LNCaP clone FGC (cell line): ENCODE measurements at places on chromosomes 4 and X.
A peak's percentile ranks its signal among the peaks of the same experiment; 100 is the strongest.

GRCh38 chr4:156677656-156678055 is 293.9 kb downstream of the PDGFC start:
- no peak for DNase-seq

GRCh38 chr4:171582961-171583581 is 230.1 kb upstream of the GALNTL6 start:
- DNase-seq, result no peak

DNA sequence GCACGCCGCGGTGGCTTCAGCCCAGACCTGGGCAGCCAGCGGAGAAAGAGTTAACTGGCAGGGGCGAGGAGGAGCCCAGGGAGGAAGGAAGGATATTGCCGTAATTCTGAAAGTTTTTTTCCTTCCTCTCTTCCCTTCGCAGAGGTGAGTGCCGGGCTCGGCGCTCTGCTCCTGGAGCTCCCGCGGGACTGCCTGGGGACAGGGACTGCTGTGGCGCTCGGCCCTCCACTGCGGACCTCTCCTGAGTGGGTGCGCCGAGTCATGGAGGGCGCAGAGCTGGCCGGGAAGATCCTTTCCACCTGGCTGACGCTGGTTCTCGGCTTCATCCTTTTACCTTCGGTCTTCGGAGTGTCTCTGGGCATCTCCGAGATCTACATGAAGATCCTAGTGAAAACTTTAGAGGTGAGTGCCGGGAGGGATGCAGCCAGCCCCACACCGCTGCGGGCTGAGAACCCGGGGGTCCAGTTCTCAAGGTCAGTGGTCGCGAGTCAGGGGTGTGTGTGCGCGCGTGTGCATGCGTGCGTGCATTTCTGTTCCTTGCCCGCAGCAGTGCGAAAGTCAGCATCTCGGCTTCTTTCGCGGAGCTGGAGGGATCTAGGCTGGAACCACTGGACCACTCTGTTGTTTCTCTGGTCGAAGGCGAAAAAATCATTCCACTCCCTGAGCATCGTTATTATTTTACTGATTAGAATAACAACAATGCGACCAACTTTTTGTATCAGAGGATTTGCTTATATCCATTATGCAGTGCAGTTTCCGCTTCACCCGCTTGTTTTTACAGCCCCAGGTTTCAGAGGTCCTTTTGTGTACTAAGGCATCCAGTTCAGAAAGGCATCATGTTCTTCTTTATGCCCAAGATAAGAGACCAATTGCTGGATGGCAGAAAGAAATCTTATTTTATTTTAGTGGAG is 709 bp downstream of the GPAT3 start:
- no peak for DNase-seq

DNA sequence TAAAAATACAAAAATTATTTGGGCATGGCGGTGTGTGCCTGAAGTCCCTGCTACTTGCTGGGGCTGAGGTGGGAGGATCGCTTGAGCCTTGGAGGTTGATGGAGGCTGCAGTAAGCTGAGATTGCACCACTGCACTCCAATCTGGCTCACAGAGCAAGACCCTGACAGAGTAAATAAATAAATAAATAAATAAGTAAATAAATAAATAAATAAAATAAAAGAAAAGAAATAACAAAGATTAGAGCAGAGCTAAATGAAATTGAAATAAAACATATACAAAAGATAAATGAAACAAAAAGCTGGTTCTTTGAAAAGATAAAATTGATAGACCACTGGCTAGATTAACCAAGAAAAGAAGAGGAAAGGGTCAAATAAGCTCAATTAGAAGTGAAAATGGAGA is 43.1 kb downstream of the HPGD start:
- no peak for DNase-seq

- DNase-seq, result no peak
These were observed 39.0 kb upstream of the SLC7A3 start for GRCh38 chrX:70969635-70970481.

- no peak for DNase-seq
These were observed 87.2 kb downstream of the MAOA start for GRCh38 chrX:43743100-43743822.

DNA sequence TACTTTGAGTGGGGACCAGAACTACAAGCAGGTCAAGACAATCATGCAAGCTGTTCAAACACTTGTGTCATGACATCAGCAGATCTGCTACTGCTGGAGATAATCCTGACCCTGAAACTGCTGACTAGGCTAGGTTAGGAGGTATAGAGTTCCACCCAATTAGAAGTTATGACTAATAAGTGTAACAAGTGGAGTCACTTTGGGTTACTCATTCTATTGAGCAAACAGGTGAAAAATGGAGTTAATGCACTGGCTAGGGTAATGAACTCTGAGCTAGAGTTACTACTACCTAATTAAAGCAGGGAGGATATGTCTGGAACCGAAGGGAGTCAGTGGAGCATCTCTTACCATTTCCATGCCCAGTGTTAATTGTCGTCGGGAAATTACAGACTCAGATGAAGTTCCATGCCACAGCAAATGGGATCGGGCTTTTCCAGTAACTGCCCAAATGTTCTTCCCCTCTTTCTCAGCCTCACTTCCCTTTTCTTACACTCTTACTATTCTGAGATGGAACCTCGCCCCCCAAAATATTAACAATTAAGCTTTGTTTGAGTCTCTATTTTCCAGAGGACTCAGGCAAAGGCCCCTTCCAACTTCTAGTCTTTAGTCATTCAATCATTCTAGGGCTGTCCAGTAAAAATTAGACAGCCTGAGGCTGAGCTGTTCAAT is 19.8 kb upstream of the MANBA start:
- no peak for DNase-seq

DNA sequence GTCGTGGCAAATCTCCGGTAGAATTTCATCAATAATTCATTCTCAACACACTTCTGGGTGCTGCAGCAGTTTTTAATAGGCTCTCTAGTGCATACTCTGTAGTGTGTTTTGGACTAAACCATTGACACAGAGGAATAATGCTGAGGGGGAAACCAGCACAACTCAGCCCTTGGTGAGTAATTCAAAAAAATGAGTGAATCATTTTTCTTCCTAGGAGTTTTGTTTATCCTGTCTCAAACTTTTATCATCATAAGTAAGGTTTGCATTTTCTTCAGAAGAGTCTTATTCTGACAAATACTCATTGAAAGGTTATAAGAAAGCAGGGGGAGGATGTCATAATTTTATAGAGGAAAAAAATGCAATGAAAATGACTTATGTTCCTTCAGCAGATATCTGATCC is 2542.7 kb downstream of the PCDH7 start:
- no peak for DNase-seq

DNA sequence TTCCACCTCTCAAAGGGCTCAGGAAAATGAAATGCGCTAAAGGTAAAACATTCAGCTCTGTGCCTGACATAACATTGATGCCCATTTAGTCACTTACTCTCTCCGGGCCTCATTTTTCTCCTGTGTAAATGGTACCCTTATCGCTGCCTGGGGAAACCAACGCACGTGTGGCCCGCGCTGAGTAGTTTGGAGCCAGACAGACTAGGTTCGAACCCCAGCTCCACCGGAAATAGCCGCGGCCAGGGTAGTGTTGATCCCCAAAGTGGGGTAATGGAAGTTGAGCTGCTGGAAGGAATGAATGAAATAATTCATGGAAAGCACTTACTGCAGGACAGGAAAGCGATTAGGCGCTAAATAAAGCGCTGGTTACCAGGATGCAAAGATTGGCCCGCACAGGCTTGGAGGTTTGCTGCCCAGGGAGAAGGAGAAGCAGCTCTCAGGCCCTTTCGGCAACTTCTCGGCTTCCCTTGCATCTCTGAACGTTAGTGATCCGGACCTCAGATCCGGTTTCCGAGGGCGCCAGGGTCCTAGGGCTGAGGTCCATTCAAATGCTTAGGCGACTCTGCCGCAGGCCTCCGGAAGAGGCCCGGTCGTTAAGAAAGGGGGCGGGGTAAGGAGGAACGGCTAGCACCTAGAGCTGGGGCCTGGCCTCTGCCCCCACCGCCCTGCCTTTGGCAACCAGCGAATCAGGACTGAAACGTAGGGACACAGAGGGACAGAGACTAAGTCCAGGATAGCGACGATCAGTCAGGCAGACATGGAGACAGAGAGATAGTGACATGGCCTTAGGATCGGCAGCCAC is 13.3 kb downstream of the NKX3-2 start:
- no peak for DNase-seq

GRCh38 chr4:149735796-149736195 is 79.8 kb downstream of the IQCM start:
- no peak for DNase-seq

GRCh38 chrX:98231003-98231402 is 1347.3 kb downstream of the RPA4 start:
- no peak for DNase-seq

GRCh38 chr4:109967798-109968520 is 55.3 kb downstream of the EGF start:
- peak; percentile 91 for DNase-seq

GRCh38 chr4:36386691-36387090 is 105.3 kb downstream of the DTHD1 start:
- DNase-seq, result no peak

GRCh38 chr4:15469402-15470127 is at the start of gene CC2D2A:
Gene CC2D2A (plus strand): TSS chr4:15469882. CDS start chr4:15475933, 6,051 bp downstream.
- peak; percentile 21 for DNase-seq

- no peak for DNase-seq
These were observed 40.2 kb downstream of the STK26 start for GRCh38 chrX:132063334-132063733.

GRCh38 chr4:189202182-189202868 is 738.3 kb upstream of the FRG1 start:
- DNase-seq, result no peak

DNA sequence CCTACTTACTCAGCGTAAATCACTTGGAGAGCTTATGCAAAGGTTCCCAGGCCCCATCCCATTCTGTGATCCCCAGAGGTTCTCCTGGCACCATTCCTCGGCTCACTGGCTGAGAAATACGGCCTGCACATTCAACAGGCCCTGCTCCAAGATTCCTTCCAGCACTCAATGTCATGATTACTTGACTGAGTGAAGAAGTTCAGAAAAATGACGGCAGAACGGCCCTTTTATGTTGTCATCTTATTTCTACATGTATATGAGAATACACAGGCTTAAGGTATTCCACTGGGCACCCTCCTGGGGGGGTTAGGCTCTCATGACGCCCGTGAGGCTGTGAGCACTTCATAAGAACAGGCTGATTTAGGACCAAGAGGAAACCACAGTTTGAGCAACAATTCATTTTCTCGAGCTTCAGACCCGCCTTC is 190.6 kb downstream of the NSUN7 start:
- DNase-seq, result no peak

GRCh38 chrX:131837325-131837724 is 185.8 kb upstream of the STK26 start:
- no peak for DNase-seq

GRCh38 chr4:94390804-94391410 is 48.3 kb upstream of the HPGDS start:
- no peak for DNase-seq

- DNase-seq, result no peak
These were observed 28.5 kb upstream of the FGF2 start for GRCh38 chr4:122798101-122798500.

GRCh38 chr4:147408189-147408588 is 72.7 kb upstream of the EDNRA start:
- no peak for DNase-seq

DNA sequence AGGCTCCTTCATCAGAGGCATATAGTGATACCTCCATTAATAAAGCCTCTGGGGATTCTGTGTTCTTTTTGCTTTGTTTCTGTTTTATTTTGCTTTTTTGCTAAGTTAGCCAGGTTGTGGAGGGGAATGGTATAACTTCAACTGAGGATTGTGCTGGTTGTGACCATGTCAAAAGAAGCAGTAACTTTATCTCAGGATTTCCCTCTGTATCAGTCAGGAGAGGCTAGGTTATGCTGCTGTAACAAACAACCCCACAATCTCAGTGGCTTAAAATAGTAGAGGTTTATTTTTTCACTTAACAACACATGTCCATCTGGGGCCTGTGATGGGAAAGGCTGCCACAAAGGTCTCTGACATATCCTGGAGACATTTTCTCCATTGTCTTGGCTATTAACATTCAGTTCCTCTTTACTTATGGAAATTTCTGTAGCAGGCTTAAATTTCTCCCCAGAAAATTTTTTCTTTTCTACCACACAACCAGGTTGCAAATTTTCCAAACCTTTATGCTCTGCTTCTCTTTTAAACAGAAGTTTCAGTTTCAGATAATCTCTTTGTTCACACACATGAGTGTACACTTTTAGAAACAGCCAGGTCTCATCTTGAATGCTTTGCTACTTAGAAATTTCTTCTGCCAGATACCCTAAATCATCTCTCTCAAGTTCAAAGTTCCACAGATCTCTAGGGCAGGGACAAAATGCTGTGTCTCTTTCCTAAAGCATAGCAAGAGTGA is 64.7 kb downstream of the UCHL1 start:
- no peak for DNase-seq

DNA sequence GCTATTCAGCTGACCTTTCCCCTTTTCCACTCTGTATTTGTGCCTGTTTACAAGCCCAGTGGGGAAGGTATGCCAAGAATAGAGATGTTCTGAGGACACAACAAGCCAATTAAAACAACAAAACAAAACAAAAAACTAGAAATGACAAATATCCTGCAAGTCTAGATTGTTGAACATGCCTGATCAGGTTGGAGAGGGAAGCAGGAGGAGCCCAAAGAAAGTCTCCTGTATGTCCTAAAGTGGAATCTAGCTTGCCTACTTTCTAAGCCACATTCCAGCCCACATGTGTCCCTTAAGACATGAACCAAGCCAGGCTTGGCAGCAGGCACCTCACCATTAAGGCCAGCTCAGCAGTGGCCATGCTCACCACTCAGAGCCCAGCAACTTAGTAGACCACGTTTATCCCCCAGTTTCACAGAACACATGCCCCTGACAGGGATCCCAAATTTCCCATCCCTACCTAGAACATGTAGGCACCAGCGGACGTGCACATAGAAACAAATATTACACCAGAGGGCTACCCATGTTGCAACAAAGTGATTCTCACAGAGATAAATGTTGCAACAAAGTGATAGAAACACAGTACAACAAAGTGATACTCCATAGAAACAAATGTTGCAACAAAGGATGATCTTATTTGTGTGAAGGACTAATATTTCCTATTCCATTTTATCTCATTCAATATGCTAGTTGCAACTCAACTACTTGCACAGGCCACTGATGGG is 48.3 kb downstream of the CD99L2 start:
- DNase-seq, result no peak

DNA sequence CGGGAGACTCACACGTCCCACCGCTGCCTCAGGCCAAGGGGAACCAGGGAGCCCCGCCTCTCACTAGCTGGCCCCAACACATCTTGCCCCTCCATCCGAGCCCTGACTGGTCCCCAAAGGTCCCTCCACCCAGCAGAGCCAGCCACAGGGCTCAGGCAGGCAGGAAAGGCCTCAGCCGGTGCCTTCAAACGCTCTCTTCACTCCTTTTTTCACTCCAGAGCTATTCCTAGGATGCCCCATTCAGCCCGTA is 1.5 kb upstream of the ARHGAP4 start:
- no peak for DNase-seq
